Stimulated activated memory B cell treated with anti-CD40 and anti-IgM and Interleukin-4, amounts not matched to agents 10 μg/mL and 1 μg/mL and 100 μg/mL, for 72 hours (primary cell): ENCODE measurements at places on chromosomes 6 and 20.
A peak's percentile ranks its signal among the peaks of the same experiment; 100 is the strongest.

GRCh38 chr6:113564371-113565171 lies 292.6 kb upstream of the MARCKS start:
- peak; percentile 86 for ATAC-seq

DNA sequence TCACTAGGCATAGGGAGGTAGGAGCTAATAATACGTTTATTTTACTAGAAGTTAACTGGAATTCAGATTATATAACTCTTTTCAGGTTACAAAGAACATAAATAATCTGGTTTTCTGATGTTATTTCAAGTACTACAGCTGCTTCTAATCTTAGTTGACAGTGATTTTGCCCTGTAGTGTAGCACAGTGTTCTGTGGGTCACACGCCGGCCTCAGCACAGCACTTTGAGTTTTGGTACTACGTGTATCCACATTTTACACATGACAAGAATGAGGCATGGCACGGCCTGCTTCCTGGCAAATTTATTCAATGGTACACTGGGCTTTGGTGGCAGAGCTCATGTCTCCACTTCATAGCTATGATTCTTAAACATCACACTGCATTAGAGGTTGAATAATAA lies 1.1 kb downstream of the HFE start:
- ATAC-seq, result no peak

DNA sequence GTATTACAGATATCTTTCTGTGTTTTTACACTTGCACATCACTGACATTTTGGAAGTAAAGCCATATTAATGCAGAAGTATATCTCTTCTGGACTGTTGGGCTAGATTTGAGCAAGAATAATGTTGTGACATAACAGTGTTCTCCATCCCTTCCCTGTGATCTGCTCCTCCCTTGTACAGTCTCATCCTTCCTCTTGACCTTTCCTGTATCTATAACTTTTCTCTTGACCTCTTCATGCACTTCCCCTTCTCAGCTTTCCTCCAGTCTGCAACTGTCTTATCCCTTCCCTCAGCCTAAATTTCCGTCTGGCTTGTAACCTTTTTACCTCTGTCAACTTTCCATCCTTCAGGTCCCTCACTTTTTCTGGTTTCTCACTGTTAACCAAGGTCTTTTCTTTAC lies 29.8 kb downstream of the NCOA3 start:
- ATAC-seq, result no peak

- ATAC-seq, result peak; percentile 51
These were observed at the start of gene BICRAL for GRCh38 chr6:42781796-42782688. Gene BICRAL, plus strand, starts transcription at chr6:42782052. Its CDS starts 39,971 bp downstream, at chr6:42822023.

DNA sequence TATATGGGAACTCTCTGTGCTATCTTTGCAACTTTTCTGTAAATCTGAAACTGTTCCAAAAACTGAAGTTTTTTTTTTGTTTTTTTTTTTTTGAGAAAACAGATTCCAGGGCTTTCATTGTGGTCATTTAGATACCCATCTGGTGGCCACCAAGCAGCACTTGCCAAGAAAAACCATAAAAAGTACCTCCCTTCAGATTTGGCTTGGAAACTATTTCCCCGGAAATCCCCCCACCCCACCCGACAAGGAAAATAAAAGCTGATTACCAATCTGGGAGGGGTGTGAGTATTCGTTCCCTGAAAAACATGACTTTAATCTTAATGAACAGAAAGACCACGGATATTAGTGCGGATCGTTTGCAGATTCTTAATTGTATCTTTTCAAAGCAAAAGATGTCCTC lies 1.9 kb downstream of the NFATC2 start:
- no peak for ATAC-seq
